ENCODE measurements at places on chromosomes 12 and 14. TPM values are rescaled to one million over a fixed set of nuclear protein-coding genes. Genes with fewer than 3 reads are reported as not detected.

GRCh38 chr12:5395443-5396271, 36.3 kb upstream of the NTF3 start:
- no peak for DNase-seq

DNA sequence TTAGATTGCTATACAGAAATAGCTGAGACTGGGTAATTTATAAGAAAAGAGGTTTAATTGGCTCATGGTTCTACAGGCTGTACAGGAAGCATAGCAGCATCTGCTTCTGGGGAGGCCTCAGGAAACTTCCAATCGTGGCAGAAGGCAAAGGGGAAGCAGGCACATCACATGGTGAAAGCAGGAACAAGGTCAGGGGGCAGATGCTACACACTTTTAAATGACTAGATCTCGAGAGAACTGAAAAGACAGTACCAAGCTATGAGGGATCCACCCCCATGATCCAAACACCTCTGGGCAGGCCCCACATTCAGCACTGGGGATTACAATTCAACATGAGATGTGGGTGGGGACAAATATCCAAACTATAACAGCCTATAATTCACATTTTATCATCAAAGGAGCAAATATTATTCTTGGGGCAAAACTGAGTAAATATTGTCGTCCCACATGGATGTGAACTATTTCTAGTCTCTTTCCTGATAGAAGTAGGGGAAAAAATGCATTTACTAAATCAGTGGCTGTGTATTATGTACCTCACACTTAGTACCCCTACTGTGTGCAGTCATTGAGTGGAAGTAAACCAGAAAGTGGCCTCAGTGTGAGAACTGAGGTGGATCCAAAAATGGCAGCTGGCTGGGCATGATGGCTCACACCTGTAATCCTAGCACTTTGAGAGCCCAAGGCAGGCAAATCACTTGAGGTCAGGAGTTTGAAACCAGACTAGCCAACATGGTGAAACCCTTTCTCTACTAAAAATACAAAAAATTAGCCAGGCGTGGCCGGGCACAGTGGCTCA, 25.4 kb upstream of the A2ML1 start:
- DNase-seq, result no peak

GRCh38 chr14:22007784-22008412, 334.3 kb upstream of the OR4E1 start:
- no peak for DNase-seq

GRCh38 chr12:26845984-26846383, 13.0 kb upstream of the ITPR2 start:
- no peak for DNase-seq

DNA sequence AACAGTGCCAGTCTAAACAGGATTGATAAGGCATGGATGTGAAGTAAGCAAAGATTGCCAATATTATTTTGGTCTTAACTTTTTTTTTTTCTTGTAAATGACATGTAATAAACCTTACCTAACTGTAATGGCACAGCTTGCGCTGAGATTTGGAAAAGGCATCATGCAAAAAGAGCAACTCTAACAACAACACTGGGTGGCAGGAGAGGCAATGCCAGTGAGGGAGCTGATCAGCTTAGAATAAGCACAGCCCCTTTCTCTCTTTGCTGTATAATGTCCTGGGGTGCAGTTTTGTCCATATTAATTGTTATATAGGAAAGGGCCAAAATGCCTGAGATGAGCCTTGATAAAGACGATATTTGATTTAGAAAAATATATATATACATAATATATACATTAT, 1589.7 kb upstream of the FLRT2 start:
- DNase-seq, result no peak

GRCh38 chr12:121534495-121535148, 46.2 kb downstream of the KDM2B start:
- DNase-seq, result peak; percentile 31

DNA sequence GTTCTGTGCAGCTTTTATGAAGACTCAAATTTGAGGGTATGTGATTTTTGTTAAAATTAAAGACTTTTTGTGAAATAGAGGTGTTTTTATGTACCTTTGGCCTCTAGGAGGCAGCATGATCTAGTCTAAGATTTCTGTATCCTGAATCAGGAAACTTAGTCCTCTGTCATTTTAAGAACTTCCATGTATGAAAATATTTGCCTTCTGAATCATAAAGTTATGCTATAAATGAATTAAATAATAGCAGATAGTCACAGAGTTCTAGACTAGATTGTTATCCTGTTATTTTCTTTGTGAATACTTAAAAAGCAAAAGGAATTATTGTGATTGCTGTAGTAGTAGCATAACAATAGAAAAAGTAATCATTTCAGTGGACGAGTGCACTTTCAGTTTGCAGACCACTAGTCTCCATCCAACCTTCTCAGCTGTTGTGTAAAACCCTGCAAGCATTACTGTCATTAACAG, 56.3 kb downstream of the FGD4 start:
- no peak for DNase-seq

GRCh38 chr12:116441292-116441691, 117.9 kb upstream of the MAP1LC3B2 start:
- no peak for DNase-seq

DNA sequence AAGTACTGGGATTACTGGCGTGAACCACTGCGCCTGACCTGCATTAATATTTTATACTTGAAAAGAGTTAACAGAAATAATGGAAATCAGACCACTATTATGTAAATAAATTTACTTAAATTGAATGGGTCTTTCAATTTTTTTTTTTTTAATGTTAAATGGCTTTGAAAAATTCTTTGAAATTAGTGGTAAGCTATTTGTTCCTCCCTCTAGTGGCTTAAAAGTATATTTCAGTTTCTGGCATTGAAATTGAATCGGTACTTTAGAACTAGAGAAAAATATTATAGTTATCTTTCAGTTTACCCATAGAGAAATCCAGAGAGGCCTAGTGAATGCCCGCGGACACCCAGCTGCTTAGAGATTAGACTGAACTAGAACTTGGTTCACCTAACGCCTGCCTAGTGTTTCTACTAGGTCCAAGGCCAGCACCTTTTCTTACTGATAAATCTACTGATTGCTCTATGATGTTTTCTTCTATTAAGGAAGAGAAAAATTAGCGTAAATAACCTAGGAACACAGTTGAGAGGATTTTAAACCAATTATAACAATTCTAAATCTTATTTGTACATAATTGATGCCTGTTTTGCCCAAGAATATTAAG, 106.5 kb downstream of the EML1 start:
- DNase-seq, result no peak

- DNase-seq, result no peak
These were observed 96.9 kb downstream of the VRK1 start for GRCh38 chr14:96893966-96894622.

- no peak for DNase-seq
These were observed 87.1 kb downstream of the FZD10 start for GRCh38 chr12:130249376-130249775.

DNA sequence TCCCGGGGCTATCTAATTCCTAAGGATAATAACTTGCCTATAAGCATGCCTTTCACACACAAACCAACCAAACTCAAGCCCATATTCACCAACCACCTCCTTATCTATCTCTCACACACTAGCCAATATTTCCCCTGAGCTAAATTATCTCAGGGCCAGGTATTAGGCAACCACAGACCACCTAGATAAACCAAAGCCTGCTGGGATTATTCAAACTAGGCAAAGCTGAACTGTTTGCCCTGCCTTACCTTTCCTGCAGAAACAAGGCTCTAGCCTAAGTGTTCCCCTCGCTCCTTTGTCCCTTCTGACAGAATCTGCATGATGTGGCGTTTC, 114.7 kb upstream of the EEA1 start:
- no peak for DNase-seq

- DNase-seq, result no peak
These were observed 7.6 kb downstream of the AJUBA start for GRCh38 chr14:22974530-22975313.

LPAR5 gene
- 5.8 TPM for total RNA-seq

TMEM253 gene
- not detected for total RNA-seq

NDUFA9 gene
- 59.7 TPM for total RNA-seq

NIN gene
- 141 TPM for total RNA-seq

SLC41A2 gene
- 3.8 TPM for total RNA-seq

CSRP2 gene
- not detected for total RNA-seq

Data from T-cell (primary cell).